Adipose tissue (tissue), 3 donors: ENCODE measurements at places on chromosomes 2 and 18. TPM values are rescaled to one million over a fixed set of nuclear protein-coding genes. Genes with fewer than 3 reads are reported as not detected.

Gene KCNS3
- polyA plus RNA-seq = 1.5 TPM

Gene CCDC74B
- 0.94 TPM for polyA plus RNA-seq

Gene CHRNA1
- 0.18 TPM for polyA plus RNA-seq

Gene ST6GAL2
- polyA plus RNA-seq = 0.11 TPM

Gene FAHD2B
- 9.0 TPM for polyA plus RNA-seq

Gene CLK1
- polyA plus RNA-seq = 55.4 TPM

Gene ASAP2
- polyA plus RNA-seq = 12.5 TPM

Gene SLC35G4
- not detected for polyA plus RNA-seq

Gene TCF4
- 36.9 TPM for polyA plus RNA-seq

Gene SPHKAP
- polyA plus RNA-seq = 0.01 TPM

Gene MYO1B
- polyA plus RNA-seq = 20.8 TPM

Gene SP9
- polyA plus RNA-seq = not detected

Gene MTCL1
- 1.7 TPM for polyA plus RNA-seq

Gene NCKAP5
- 0.30 TPM for polyA plus RNA-seq

Gene MOGAT1
- not detected for polyA plus RNA-seq

Gene UGT1A3
- polyA plus RNA-seq = not detected

Gene MYO5B
- polyA plus RNA-seq = 3.3 TPM

Gene MROH2A
- 2.2 TPM for polyA plus RNA-seq

Gene WBP1
- 81.3 TPM for polyA plus RNA-seq

Gene RGPD8
- polyA plus RNA-seq = 0.65 TPM

Gene SEPTIN10
- 42.7 TPM for polyA plus RNA-seq

Gene WDR12
- polyA plus RNA-seq = 5.4 TPM

Gene TBR1
- polyA plus RNA-seq = 0.03 TPM

Gene CIB4
- not detected for polyA plus RNA-seq

Gene COLEC12
- 9.5 TPM for polyA plus RNA-seq
